ENCODE measurements at places on chromosomes 6 and 20. TPM values are rescaled to one million over a fixed set of nuclear protein-coding genes. Genes with fewer than 3 reads are reported as not detected.

- no peak for DNase-seq
Observed at GRCh38 chr6:116012951-116013350, 47.7 kb downstream of the FRK start.

GRCh38 chr6:49004801-49005200 is 458.3 kb downstream of the MMUT start:
- no peak for DNase-seq

GRCh38 chr6:56848105-56848504 is 106.8 kb upstream of the BEND6 start:
- no peak for DNase-seq

The CD93 gene
- 0.07 TPM for total RNA-seq

- peak; percentile 65 for DNase-seq
Observed at GRCh38 chr6:111692327-111693164, 86.9 kb upstream of the TRAF3IP2 start.

The RAET1L gene
- 3.1 TPM for total RNA-seq

- DNase-seq, result no peak
Observed at GRCh38 chr20:63976980-63977738, 2.3 kb downstream of the SAMD10 start.

The ACAT2 gene
- 38.3 TPM for total RNA-seq

The SLC17A3 gene
- not detected for total RNA-seq

DNA sequence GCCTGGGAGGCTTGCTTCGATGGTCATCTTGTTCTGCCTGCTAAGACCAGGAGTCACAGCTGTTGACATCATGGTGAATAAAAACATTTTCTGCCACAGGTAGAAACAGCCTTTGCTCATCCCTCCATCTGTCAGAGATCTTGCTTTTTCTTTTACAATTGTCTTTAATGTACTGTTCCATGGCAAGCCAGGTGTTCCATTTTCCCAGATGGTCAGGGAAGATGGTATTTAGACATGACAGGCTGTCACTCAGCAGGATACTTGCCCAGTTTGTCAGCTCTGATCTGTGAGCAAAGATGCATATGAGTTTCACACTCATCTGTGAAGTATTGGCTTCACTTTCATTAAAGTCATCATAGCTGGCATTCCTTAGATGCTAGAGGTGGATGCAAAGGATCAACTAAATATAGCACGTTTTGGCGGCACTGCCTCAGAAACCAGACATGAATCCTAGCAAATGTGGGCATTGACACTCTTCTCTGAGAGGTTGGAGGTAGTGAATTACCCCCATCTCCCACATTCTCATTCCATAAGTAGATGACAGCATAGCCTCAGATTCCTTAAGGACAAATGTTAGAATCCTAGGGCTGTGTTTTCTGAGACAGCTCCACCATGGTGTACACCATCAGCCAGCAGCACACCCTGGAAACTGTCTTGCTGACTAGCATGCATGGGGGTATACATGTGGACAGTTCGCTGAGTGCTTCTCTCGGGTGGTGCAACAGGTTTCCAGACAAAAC is 4.2 kb downstream of the SSTR4 start:
- DNase-seq, result no peak

The AGER gene
- 1.4 TPM for total RNA-seq

- DNase-seq, result no peak
Observed at GRCh38 chr6:137033828-137034227, 10.9 kb downstream of the IL20RA start.

DNA sequence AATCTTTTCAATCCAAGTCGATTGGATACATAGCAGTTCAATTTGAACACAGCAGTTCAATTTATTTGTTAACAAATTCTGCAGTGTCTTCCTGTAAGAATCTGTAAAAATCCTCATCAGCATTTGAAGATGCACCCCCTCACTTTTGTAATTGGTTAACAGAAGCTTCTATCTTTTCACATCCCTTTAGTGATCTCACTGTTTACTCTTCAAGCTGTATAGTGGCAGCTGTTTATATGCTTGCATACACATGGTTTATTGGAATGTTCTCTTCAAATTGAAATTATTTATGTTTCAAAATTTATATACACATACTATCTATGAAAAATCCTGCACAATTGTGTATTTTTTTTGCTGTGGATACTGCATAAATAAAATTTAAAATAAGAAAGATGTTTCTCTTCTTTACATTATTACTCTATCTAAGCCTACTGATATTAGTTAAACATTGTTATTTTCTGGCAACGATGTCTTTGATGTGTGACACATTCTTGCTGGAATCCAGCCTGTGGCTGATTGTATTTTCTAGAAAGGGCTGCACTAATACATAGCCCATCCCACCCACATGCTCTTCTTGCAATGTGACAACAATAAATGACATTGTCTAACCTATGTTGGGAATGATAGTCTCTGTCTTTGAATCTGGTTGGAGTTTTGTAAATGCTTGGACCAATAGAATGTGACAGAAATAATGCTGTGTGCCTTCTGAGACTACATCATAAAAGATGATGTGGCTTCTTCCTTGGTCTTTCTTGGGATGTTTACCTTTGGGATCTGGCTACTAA is 573.0 kb downstream of the CD109 start:
- DNase-seq, result no peak

GRCh38 chr20:36543184-36544133 is 2.1 kb downstream of the MYL9 start:
- DNase-seq, result no peak

DNA sequence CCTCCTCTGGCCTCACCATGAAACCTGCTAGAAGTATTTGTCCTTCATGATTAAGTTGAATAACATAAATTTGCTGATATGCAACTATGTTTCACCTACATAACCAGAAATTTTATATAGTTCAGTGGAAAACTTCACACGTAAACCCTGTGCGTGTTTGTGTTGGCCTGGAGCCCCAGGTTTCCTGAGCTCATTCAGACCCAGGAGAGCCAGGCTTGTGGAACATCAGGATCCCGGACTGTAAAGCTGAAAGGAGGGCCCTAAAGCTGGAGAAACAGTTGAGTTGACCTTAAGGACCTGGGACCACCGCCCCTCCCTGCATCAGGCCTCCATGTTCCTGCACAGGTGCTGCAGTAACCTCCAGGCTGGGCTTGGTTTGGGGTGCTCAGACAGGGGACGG is 3.1 kb upstream of the SPATS1 start:
- DNase-seq, result no peak

The GTSF1L gene
- total RNA-seq, result not detected

The ETV7 gene
- 0.87 TPM for total RNA-seq

The GCNT2 gene
- 31.2 TPM for total RNA-seq

DNA sequence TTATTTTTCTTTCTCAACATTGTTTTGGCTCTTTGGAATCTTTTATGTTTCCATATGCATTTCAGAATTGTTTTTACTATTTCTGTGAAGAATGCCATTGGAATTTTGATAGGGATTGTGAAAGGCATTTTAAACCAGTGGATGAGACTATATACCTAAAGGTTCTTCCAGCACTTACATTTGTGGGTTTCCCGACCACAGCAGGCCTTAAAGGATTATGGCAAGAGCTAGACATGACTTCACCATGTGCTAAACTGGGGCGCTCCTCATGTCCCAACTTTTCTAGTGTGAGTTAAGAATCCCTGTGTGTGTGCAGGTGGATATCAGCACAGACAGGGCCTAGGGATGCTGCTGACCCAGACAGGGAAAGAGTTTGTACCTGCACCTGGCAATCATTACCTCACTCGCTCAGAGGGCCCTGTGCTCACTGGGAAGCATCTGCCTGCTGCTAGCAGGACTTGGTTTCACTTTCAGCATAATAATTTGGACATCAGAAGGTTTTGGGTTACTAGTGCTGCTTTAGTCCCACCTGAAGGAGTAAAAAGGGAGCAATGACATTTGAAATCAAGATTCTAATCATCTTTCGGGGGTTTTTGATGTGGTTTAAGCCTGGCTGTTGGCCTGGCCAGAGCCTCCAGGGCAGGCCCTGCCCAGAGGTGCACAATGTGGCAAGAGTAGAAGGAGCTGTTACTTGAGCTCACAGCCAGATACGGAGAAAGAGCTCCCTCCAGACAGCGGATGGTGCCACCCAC is 137.1 kb downstream of the CDC5L start:
- no peak for DNase-seq

The AKAP12 gene
- total RNA-seq, result 430 TPM

The BHLHE23 gene
- not detected for total RNA-seq

The NKX2-2 gene
- total RNA-seq, result not detected

GRCh38 chr6:133583907-133584427 is 304.9 kb upstream of the TCF21 start:
- DNase-seq, result no peak

GRCh38 chr6:12533586-12533985 is 183.0 kb upstream of the PHACTR1 start:
- DNase-seq, result no peak

The SOX4 gene
- 59.8 TPM for total RNA-seq

The FHL5 gene
- not detected for total RNA-seq

- no peak for DNase-seq
Observed at GRCh38 chr6:160130729-160131484, 9.3 kb downstream of the SLC22A1 start.
